ENCODE measurements at places on chromosomes 11 and 22.

DNA sequence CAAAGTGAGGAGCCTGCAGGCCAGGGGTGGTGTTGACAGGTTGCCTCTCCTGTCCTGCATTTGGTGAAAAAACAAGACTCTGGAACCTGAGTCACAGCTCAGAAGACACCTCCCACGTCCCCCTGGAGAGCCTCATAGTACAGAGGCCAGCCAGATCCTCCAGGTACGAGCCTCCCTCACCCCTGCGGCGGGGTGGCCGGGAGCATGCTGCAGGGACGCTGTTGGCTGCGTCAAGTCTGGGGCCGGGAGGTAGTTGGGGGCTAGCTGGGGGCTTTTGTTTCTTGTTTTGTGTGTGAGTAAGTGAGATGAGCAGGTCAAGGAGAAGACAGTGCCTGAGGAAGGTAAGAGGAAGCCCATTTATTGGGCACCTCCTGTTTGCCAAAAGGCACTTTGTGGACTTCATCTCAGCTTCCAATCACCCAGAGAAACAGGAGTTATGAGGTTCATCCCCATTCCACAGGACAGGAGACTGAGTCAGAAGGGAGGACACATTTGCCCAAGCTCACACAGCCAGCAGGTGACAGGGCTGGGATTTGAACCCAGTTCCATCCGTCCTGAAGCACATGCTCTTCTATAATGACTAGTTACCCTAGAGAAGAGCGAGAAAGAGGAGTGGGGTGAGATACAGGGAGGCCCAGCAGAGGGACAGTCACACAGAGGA, 18.3 kb upstream of the WNT11 start:
- no peak for DNase-seq

- DNase-seq, result no peak
These were observed 26.1 kb downstream of the TCIRG1 start for GRCh38 chr11:68064926-68065325.

DNA sequence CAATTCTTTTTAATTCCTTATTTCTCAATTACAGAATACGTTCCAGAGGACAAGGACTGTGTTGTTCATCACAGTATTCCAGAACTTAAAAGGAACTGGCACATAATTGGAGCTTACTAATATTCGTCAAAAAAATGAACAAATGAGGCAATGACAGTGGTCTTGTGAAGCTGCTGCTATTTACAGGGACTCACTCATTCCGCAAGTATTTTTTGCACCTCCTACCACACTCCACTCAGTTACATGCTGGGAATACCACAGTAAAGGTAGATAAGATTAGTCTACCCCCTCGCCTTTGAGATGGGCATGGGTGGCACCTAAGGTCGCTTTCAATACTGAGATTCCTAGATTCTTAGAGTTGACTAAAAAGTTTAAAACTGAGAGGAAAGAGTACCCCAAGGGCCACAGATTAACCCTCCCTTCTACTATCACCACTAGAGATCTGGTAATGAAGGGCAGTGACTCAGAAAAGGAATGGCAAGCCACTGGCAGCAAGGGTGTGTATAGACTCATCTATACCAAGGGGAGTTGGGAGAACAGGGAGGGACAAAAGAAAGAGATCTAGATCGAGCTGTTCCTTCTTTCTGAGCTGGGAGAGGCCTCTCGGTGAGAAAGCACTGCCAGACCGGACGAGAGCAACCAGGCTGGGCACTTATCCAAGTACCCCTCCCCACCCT, 85.0 kb downstream of the RPL27A start:
- no peak for DNase-seq

- DNase-seq, result peak; percentile 58
These were observed 17.3 kb downstream of the APOL2 start for GRCh38 chr22:36221799-36222751.

GRCh38 chr11:67255353-67255752, 10.9 kb upstream of the GRK2 start:
- no peak for DNase-seq

- no peak for DNase-seq
These were observed 109.2 kb upstream of the MTMR2 start for GRCh38 chr11:96033095-96033494.

GRCh38 chr11:126544108-126545056, 188.9 kb downstream of the ST3GAL4 start:
- peak; percentile 72 for DNase-seq

- DNase-seq, result no peak
These were observed 43.7 kb downstream of the KREMEN1 start for GRCh38 chr22:29116397-29117123.

DNA sequence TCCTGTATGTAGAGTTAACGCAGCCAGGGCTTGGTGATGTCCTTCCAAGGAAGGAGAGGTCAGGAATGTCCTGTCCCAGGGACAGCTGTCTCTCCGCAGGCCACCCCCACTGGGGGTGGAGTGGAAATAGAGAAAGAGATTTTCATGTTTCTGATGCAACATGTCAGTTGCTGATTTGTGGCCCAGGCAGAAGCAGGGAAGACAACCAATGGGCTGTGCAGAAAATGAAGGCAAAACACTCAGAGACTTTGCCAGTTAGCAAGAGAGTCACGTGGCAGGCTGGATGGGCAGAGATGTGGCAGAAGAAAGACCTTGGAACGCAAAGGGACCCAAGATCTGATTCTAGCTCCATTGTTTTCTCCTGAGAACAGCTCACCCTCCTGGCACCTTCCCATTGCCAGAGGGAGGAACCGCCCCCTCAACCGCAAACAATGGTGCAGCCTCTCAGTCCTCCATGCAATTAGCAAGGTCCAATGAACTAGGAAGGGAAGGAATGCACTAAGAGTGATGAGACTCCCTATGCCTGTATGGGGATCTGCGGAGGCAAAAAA, 71.0 kb downstream of the SYN3 start:
- peak; percentile 93 for DNase-seq

DNA sequence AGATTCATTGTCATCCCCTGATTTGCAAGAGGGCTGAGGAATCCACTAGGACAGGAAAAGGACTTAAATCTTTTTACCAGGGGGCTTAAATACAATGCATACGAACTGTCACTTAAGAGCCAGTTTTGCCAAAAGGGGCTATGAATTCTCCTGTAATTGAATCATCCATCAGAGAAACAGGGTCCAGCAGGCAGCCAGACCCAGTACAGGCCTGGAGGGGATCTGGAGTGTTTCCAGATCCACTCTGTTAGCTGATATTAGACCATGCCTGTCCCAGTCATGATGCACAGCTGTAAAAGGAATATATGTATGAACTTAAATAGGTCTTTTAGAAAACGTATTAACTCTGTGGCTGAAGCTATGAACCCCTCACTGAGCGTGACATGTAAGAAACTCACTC, 53.8 kb upstream of the PRSS23 start:
- no peak for DNase-seq

DNA sequence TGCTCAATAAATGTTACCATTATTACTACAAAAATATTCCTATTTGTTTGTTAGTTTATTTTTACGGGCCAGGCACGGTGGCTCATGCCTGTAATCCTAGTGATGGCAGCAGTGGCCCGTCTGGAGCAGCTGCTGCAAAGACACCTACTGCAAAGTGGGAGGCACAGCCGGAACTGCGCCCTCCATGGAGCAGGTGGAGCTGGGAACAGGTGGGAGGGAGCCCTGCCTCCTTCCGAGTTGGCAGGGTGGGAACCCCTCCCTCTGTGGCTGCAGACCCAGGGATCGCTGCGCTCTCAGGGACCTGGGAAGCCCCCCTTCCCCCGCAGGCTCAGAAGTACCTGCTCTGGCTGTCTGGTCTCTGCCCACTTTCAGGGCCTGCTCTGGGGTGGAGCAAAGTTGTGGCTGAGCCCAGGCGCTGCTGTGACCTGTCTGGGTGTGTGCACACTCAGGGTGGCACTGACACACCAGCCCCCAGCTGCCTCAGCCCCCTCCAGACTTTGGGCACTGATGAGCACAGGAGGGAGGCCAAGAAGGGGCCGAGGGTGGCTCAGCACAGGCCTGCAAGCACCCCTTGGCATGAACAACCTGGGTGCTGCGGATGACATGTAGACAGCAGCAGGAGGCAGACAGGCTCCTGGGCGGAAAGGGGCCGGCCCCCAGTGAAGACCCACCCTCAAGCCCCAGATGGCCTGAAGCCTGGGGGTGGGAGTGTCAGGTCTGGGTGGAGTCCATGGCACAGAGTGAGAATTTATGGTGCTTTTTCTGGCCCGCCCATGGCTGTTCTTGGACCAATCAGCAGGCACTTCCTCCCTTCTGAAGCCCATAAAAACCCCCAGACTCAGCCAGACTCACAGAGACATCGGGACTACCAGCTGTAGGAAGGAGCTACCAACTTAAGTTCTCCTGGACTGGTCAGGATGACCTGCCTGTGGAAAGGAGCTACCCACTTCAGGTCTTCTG, 103.7 kb upstream of the CLMP start:
- DNase-seq, result no peak

GRCh38 chr11:121420398-121420797, 31.7 kb upstream of the SORL1 start:
- DNase-seq, result no peak

- no peak for DNase-seq
These were observed 56.1 kb upstream of the NARS2 start for GRCh38 chr11:78630561-78631303.

- no peak for DNase-seq
These were observed 278 bp downstream of the MMP26 start for GRCh38 chr11:4704790-4705334.

DNA sequence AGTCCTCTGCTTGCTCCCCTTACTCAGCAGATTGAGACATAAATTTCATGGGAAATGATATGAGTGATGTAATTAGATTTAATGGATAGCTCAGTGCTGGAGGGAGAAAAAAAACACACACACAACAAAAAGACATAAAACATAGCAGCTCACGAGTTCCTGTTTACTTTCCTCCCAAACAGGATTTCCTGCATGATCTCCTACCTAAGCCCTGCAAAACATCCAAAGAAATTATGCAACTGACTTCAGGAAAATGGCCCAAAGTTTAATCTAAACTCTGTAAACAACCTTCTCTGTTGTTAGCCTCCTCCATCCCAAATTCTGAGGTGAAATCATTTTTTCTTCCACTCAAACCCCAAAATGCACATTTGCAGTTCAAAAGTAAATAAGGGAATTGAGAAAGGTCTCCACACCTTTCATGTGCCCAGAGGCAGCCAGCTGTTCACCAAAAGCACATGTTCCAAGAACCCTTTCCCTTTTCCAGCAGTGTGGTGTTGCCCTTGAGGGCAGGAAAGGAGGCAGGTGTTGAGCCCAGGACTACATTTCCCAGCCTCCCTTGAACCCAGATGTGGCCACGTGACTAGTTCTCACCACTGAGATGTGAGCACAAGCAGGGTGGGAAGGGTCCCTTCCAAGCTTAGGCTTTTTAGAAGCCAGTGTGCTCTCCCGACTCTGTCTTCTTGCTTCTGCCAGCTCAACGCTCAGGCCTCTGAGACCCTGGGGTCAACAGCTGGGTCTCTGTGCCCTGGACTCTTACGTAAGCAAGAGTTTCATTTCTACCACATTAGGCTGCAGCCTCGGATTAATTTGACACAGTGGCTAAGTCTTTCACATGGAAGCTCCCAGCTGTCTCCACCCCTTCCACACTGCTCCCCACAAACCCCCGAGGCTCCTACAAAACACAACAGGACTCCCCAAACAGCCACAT, 301.2 kb downstream of the CTTN start:
- no peak for DNase-seq

DNA sequence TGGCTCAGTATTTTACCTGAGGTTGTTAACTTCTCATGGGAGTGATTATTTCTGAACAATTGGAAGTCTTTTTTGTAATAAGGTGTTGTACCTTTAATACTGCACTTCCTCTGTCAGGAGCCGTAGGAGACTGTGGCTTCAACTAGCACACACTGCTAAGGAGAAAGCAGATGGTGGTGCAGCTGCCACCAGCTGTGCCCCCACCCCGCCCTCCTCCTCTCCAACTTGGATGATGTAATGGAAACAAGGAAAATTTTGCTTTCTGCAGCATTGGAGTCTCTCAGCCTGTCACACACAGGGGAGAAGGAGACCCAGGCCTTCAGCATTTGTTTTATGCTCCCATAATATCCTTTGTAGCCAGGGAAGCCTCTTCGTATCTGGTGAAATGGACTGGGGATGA, 91.2 kb downstream of the TEAD1 start:
- no peak for DNase-seq

DNA sequence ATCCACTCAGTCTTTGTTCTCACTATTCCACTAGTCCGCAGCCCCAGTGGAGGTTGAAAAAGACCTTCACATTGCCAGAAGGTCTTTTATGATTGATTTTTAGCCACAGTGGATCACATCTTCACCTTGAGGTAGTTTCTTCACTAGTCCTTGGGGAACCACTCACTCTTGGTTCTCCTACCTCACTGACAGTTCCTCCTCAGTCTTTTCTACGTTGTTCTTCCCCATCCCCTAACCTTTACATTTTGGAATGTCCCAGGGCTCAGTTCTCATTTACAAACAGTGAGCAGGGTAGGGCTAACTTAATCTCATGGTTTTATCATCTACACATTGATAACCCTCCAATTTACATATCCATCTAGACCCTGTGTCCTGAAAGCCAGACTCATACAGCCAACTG, 316.4 kb upstream of the SORL1-AS1 start:
- DNase-seq, result no peak

DNA sequence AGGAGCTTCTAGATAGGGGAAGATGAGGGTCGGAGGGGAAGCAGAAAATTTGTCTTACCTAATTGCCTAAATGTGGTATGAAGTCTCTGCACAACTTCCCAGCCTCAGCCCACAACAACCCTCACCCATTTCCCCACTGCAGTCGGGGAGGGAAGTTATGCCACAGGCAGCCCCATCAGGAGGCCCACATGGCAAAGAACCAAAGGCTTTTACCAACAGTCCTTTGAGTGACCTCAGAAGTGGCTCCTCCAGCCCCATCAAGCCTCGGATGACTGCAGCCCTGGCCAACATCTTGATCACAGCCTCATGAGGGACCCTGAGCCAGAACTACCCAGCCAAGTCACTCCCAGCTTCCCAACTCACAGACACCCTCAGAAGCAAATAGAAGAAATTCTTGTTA, 54.8 kb downstream of the CHST1 start:
- no peak for DNase-seq

DNA sequence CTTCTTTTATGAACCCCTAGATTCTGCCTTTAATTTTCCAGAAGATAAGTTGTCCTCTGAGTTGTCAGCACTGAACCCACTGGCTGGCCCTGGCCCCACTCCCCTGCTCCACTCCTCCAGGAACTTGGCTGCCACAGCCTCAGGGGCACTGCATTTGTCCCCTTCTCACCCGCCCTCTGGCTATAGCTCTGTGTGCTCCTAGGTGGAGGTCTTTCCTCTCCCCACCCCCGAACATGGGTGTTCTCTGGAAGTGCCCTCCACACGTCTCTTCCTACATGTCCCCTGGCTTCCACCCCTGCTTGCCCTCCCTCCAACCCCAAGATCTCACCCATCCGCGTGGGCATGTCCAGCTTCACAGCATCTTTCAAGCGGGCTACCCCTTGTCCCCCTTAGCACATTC, 137.7 kb upstream of the TEAD1 start:
- no peak for DNase-seq

- DNase-seq, result no peak
These were observed 49.7 kb downstream of the EXT2 start for GRCh38 chr11:44145011-44145775.

DNA sequence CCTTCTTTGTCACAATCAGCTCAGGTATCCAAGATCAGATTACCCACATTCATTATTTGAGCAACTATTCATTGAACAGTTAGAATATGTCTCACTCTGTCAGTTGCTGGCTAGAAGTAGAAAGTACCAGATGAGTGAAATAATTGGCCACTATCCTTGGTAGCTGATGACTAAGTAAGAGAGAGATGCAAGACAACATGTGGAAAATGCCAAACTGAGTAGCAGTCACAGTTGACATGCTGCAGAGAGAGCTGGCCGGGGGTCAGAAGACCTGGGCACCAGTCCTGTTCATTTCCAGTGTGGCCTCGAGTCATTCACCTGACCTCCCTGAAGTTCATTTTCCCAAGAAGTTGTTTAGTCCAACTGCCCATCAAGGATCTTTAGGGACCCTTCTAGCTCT, 22.5 kb upstream of the SMIM35 start:
- no peak for DNase-seq
